Right lung (tissue), 10 donors: ENCODE measurements at places on chromosomes 7 and 10. TPM values are rescaled to one million over a fixed set of nuclear protein-coding genes. Genes with fewer than 3 reads are reported as not detected.

- DNase-seq, result no peak
Measured at GRCh38 chr10:61918140-61918539, 16.6 kb downstream of the ARID5B start.

- DNase-seq, result no peak
Measured at GRCh38 chr7:94398841-94399240, 4.1 kb downstream of the COL1A2 start.

DNA sequence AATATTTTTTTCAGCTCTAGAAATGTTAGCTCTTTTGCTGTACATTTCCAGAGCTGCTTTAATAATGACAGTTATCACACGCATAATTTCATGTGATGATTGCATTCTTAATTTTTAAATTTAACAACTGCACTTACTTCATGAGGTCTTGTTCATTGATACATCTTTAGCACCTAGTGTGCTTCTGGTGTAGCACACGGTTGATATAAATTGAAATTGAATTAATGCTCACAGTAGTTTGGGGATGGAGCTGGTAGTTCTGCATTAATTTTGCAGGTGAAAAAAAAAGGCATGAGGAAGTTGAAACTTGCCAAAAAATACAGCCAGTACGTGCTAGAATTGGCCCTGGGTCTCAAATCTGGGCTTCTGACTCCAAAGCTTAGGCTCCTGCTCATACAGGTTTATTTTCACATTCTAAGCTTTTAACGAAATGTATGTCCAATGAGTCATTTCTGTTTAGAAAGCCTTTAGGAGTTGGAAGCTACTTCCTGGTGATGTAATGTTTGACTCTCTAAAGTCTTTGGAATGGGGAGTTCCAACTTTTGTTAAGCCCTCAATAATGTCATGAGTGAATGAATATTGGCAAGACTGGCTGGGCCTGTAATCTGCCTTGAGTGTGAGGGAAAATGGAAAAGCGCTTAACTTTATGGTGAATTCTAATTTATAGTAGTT lies 62.5 kb downstream of the DAGLB start:
- peak; percentile 45 for DNase-seq

- no peak for DNase-seq
Measured at GRCh38 chr10:28631896-28632583, 45.3 kb upstream of the BAMBI start.

- DNase-seq, result no peak
Measured at GRCh38 chr10:1549591-1550290, 187.6 kb downstream of the ADARB2 start.

- no peak for DNase-seq
Measured at GRCh38 chr7:129368389-129368986, 65.7 kb upstream of the STRIP2 start.

DNA sequence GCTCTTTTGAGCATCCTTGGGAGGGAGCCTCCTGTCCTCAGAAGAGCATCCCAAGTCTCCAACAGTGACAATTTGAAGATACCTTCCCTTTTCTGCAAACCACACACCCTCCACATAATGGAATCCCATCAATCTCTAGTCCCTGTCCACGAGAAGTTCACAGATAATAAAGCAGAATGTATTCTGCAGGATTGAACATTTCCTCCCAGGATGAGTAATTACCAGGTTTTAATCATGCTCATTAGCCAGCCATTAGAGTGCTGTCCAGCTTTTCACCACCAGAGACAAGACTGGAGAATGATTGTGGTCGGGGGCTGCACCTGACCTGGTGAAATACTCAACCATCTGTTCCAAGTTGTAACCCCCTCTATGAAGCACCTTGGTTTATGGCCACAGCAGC lies 958.6 kb downstream of the KCNMA1 start:
- DNase-seq, result no peak

DNA sequence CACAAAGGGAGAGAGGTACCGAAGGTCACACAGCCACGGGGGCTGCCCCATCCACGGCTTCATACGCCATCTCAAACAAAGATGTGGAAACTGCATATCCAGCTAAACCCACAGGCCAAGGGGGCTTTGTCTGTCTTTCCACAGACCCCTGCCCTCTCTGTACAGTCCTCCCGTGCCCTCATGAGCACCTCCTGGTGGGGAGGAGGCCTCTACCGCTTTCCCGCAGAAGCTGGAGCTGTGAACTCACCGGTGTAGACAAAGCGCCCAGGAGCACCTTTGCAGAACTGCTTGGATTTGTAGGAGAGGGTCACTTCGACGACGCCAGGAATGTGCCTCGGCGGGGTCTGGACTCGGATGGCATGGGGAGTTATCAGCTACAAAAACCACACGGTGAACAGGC lies 97.2 kb downstream of the EBF3 start:
- DNase-seq, result no peak

DNA sequence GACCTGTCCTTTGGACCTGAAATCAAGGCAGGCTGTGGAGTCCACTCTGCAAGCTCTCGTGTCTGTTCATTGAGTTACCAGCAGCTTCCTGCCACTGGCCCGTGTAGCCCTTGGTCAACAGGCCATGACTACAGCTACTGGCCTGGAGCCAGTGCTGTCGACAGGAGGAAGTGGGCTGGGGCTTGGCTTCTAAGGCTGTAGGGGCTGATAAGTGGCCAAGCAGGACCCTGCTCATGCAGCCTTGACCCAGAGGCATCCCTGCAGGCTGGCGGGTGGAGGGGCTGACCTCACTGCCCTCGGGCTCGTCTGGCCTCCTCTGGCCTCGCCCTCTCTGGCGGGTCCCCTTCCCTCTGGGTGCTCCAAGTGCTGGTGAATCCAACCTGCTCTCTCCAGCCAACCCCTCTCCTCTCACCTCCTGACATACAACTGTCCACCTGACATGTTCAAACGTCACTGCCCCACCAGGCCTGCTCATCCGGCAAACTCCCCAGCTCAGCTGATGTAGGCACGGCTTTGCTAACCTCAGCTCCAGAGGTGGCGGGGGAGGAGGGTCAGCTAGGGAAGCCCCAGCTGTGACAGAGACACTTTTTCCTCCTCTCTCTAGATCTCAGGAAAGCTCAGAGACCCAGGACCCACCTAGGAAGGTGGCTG lies 188.6 kb upstream of the LYZL2 start:
- no peak for DNase-seq

- no peak for DNase-seq
Measured at GRCh38 chr7:11779864-11780674, 51.9 kb downstream of the THSD7A start.

DNA sequence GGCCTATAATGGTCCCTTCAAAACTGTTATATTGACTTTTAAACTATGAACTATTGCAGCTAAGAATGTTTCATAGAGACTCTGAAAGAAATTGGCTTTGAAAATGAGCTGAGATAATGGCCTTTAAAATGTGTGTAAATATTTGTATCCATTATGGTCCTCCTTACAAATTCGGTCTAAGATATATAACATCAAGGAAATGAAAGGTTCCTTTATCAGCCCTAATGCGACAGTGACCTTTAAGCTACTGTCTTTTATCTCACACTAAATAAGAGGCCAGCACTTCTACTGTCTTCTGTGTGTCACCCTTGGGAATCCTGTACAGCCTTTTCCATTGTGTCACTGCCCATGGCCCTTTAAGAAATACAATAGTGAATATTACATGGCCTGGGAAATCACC lies 19.5 kb downstream of the COL28A1 start:
- no peak for DNase-seq

GRCh38 chr10:104096692-104097091 lies 11.0 kb upstream of the COL17A1 start:
- DNase-seq, result no peak

DNA sequence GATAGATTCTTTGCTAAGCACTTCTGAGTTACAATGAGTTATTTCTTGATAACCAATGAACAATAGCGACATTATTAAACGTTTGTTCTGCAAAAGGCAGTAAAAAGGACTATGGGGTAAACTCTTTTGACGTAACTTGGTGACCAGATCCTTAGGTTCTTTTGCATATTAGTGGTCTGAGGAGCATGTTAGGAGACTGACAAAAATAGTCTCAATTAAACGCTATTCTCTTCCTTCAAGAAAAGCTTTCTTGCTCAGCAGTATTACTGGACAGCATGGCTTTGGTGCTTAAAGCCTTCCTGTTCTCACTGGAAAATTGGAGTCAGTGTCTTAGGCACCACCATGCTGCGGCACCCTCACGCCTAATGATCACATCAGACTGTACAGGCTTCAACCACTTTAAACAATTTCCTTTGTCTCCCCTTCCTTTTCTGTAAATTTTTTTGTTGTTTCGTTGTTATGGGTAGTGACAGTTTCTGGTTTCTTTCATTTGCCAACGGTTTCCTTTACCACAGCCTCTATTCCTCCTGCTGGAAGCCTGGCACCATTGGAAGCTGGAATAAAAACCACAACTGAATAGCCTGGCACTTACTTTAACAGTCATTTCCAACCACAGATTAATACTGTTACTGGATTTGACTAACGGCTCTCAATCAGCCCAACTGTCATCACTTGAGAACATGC lies 49.2 kb upstream of the FAM133B start:
- DNase-seq, result no peak

- DNase-seq, result no peak
Measured at GRCh38 chr10:30701451-30702173, 72.1 kb upstream of the LYZL2 start.

Gene TBC1D12
- polyA plus RNA-seq, result 16.5 TPM

Gene CARD11
- 3.3 TPM for polyA plus RNA-seq

Gene FAS
- 24.6 TPM for polyA plus RNA-seq

Gene UCN3
- polyA plus RNA-seq, result 0.54 TPM

Gene LLCFC1
- 0.35 TPM for polyA plus RNA-seq

Gene GATAD1
- polyA plus RNA-seq, result 76.5 TPM

Gene DNAH11
- polyA plus RNA-seq, result 4.4 TPM

Gene LRWD1
- 16.7 TPM for polyA plus RNA-seq

Gene ADRA2A
- 0.91 TPM for polyA plus RNA-seq

Gene NPY4R
- 0.68 TPM for polyA plus RNA-seq

Gene BHLHA15
- 0.78 TPM for polyA plus RNA-seq

Gene ZNF804B
- polyA plus RNA-seq, result 0.11 TPM

Gene C10orf67
- 0.39 TPM for polyA plus RNA-seq
